Spinal cord (tissue), 10 donors: ENCODE measurements at places on chromosomes 2 and 18. TPM values are rescaled to one million over a fixed set of nuclear protein-coding genes. Genes with fewer than 3 reads are reported as not detected.

RPRM gene
- 78.2 TPM for polyA plus RNA-seq

HTR2B gene
- 0.16 TPM for polyA plus RNA-seq

SNTG2 gene
- polyA plus RNA-seq: 2.0 TPM

TEKT4 gene
- polyA plus RNA-seq: 2.1 TPM

MAP2 gene
- polyA plus RNA-seq: 397 TPM

C2orf78 gene
- not detected for polyA plus RNA-seq

UGT1A10 gene
- polyA plus RNA-seq: not detected

TRAK2 gene
- polyA plus RNA-seq: 30.8 TPM

ERMN gene
- 35.1 TPM for polyA plus RNA-seq

GAL3ST2 gene
- 0.77 TPM for polyA plus RNA-seq

ABCG5 gene
- 0.38 TPM for polyA plus RNA-seq

NOL4 gene
- polyA plus RNA-seq: 24.4 TPM

WBP1 gene
- polyA plus RNA-seq: 140 TPM

WDR33 gene
- 40.3 TPM for polyA plus RNA-seq

TRIM43 gene
- not detected for polyA plus RNA-seq

C18orf54 gene
- 5.8 TPM for polyA plus RNA-seq

MOGAT1 gene
- not detected for polyA plus RNA-seq

OTOS gene
- 0.39 TPM for polyA plus RNA-seq

SLC40A1 gene
- 36.1 TPM for polyA plus RNA-seq

ATAD2B gene
- 14.5 TPM for polyA plus RNA-seq

FBXO15 gene
- polyA plus RNA-seq: 6.4 TPM

TXNDC2 gene
- polyA plus RNA-seq: 0.27 TPM

SFTPB gene
- not detected for polyA plus RNA-seq

PHOSPHO2 gene
- polyA plus RNA-seq: 9.5 TPM

ELOA2 gene
- polyA plus RNA-seq: not detected

ADD2 gene
- polyA plus RNA-seq: 71.8 TPM

NOSTRIN gene
- 16.0 TPM for polyA plus RNA-seq

GLI2 gene
- 9.9 TPM for polyA plus RNA-seq

SMAD7 gene
- 24.0 TPM for polyA plus RNA-seq

TRPM8 gene
- polyA plus RNA-seq: 1.1 TPM

TEX44 gene
- not detected for polyA plus RNA-seq

ANTXR1 gene
- 47.5 TPM for polyA plus RNA-seq

ACVR1C gene
- polyA plus RNA-seq: 2.1 TPM

ALPG gene
- polyA plus RNA-seq: 0.09 TPM

RAB6C gene
- 3.8 TPM for polyA plus RNA-seq
